ENCODE measurements at places on chromosomes 5 and 9. TPM values are rescaled to one million over a fixed set of nuclear protein-coding genes. Genes with fewer than 3 reads are reported as not detected.
A peak's percentile ranks its signal among the peaks of the same experiment; 100 is the strongest.

CCNJL gene
- total RNA-seq = 3.2 TPM

DNA sequence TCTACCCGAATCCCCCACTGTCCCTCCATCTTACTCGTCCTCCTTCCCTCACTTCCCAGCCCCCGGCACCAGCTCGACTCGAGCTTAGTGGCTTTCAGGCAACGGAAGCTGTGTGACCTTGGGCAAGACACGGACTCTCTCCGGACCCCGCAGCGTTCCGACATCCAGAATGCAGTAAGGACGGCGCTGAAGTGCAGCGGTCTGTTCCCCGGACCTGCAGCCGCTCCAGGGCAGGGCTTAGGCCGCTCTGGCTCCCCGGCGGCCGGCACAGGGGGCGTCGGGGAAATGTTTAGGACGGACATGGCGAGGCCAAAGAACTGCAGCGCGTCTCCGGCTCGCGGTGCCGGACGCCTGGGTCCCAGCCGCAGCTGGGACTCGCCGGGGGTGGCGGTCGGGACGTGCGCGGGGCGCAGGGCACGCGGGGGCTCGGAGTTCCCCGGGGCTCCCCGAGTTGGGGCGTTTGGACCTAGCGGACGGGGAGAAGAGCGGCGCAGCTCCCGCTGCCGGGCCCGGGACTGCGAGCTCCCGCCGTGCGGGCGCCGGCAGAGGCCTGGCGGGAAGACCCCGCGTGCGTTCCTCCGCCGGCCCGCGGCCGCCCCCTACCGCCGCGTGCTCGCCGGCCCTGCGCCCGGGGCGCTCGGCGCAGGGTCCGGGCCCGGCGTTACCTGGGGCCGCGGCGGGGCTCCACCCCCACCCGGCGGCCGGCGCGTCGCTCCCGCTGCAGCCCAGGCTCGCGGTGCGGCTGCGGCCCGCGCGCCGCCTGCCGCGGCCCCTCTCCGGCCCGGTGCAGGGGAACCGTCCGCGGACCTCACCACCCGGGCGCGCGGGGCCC is 5.6 kb upstream of the RNF44 start:
- DNase-seq = no peak

- no peak for DNase-seq
Measured at GRCh38 chr5:41908374-41909079, 4.4 kb downstream of the RIMOC1 start.

PHF24 gene
- total RNA-seq = not detected

GRCh38 chr5:139976703-139977102 is 66.4 kb downstream of the NRG2 start:
- no peak for DNase-seq

GRCh38 chr9:70488793-70489105 is 74.3 kb upstream of the KLF9 start:
- DNase-seq = no peak

DNA sequence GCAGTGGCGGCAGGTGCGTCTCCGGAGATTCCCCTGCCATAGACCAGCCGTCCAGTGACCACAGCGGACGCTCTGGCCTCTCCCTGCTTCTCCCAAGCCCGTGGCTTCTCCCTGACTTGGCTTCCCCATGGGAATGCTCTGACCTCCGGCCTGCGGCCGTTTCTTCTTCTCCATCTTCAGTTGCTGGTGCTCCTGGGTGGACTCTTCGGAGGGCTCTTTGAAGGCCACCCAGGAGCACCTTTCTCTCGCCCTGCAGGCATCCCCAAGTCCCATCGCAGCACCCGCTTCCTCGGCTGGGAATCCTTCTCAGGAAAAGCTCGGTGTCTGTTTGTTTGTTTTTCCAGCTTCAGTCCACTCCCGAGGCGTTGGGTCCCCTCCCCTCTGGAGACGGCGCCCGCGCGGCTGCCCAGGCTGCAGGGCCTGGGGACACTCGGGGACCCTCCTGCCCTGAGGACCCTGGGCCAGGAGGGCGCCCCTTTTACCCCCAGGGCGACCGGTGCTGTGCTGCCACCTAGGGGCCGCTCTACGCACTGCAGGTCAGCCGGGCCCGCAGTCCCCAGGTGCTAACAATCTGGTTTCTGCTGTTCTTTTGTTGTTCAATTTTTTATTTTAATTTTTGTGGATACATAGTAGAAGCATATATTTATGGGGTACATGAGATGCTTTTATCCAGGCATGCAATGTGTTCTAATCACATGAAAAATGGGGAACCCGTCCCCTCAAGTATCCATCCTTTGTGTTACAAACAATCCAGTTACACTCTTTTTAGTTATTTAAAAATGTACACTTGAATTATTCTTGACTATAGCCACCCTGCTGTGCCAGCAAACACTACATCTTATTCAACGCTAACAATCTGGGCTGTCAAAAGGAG is 197.9 kb upstream of the ADAMTS16 start:
- DNase-seq = no peak

DNA sequence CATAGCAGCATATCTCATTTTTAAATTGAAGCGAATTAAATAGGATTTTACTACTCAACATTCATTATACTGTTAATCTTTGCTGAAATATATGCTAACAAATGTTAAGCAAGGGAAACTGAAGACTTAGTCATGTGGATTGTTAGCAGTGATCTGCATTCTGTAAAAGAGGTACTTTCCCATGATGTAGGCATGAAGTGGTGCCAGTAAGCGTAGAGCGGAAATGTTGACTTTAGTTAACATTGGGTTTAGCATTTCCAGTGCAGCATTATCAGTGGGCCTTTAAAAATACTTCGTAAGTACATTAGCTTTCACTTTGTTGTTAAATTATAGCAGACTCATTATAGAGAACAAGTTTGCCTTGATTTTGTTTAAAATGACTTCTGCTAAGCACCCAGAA is 130.3 kb downstream of the CDC42SE2 start:
- peak; percentile 84 for DNase-seq

- DNase-seq = no peak
Measured at GRCh38 chr5:173163219-173163618, 18.9 kb downstream of the BNIP1 start.

GRCh38 chr9:16062542-16063240 is 509.8 kb downstream of the CCDC171 start:
- DNase-seq = no peak

GRCh38 chr9:111945216-111945615 is 48.6 kb downstream of the UGCG start:
- DNase-seq = no peak

NME5 gene
- total RNA-seq = 1.1 TPM

- DNase-seq = no peak
Measured at GRCh38 chr9:663541-663940, 178.0 kb upstream of the DMRT1 start.

DNA sequence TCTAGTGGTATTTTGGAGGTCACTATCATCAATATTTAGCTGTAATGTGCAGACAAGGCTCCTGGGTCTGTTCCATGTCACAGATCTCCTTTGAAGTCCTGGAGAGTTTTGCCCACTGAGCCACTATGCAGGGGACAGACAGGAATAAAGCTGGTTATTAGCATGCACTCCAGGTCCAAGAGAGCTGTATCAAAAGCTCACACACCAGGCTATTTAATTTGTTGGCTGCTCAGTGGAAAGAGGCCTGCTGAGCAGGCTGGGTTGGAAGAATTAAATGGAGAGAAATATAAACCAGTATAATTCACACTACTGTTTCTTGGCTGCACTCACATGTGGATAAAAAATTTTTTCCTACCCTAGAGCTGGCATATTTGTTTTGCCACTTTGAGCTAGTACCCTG is 113.8 kb upstream of the TAF11L2 start:
- no peak for DNase-seq

DNA sequence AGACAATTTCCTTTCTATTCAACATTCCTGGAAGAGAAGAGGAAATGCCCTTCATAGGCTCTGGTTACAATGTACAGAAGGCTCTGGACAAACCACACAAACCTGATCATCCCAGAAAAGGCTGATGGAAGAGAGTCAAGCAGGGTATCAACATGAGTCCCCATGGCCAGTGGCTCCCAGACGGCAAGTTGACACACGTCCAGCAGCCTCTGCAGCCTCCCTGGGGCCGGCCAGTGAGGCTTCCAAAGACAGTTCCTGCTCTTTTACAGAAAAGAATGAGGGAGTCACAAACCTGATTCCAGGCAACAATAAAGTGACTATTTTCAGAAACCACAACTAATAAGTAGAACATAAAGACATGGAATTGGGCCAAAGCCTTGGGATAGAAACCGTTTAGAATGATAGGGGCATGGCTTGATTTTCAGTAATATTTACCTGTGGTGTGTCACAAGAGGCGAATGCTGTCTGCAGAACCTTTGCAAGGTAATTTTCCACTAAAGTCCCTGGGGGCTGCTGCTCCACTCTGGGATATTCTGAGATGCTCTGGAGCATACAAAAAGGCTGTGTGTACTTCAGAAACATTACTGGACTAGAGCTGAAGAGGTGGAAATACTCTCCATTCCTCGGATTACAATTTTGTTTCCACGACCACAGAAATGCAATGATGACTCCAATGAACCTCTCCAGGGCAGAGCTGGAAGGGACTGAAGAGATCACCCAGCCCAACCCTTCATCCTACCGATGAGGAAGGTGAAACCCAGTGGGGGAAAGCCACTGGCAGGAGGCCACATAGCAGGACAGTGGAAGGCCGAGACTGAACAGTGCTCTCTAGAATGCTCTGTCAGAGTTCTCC is 10.4 kb downstream of the MED27 start:
- DNase-seq = no peak

JMY gene
- 10.7 TPM for total RNA-seq

- no peak for DNase-seq
Measured at GRCh38 chr5:14212838-14213237, 69.7 kb downstream of the TRIO start.

STING1 gene
- total RNA-seq = 89.4 TPM

DNA sequence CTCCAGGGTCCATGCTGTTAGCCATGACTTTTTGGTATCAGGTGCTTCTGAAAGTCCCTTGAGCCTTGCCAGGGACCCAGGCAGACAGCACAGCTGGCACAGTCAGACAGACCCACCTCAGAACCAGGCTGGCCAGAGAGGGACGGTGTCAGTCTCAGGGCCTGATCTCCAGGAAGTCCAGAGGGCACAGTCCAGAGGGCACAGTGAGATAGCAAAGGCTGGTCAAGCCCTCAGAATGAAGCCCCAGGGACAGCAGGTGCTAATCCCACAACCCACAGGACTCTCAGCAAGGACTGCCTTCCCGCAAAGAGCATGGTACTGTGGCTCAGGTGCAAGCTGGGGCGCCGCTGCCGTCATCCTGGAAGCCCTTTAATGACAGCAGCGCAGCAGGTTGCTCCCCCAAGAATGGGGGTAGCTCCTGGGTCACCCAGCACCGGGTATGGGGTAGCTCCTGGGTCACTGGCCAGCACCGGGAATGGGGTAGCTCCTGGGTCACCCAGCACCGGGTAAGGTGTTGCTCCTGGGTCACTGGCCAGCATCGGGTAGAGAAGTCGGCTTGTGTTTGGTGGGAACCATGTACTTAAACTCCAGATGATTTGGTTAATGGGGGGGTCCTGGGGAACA is 105.6 kb upstream of the PHYKPL start:
- no peak for DNase-seq

DNA sequence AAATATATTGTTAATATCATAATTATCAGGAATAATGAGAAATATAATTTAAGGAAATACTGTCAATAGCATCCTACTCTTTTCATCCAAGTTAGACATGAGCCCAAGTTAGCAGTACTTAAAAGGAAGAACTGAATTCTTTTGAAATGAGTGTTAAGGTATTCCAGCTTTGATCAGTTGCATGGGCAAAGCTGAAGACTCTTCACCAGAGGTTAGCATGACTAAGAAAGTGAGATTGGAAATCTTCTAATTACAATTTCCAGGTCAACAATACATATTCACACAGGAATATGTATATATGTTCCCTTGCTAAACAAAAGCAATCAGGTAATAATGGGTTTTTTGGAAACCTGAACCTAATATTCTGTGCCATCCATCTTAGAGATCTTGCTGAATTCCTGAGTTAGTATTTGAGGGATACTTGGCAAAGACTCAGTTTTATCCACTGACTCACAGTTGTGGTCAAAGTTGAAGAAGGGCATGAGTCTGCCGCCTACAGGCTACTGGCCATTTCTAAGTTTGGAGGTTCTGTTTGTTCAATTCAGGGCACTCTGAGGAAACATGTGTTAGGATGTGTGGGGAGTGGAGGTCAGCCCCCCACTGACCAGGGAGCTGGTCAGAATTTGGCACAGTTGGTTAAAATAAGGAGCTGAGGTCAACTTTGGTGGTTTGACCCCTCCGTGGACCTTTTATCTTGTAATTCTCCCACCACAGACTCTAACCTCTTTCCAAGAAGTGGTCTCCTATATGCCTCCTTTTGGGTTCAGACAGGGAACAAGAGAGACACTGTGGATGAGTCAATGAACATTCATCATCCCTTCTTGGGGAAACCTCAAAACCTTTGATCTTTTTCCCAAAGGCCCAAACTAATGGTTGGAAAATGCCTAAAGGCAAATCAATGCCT is 118.3 kb downstream of the PIK3R1 start:
- no peak for DNase-seq

- no peak for DNase-seq
Measured at GRCh38 chr9:28866951-28867350, 1293.7 kb upstream of the C9orf72 start.

DNA sequence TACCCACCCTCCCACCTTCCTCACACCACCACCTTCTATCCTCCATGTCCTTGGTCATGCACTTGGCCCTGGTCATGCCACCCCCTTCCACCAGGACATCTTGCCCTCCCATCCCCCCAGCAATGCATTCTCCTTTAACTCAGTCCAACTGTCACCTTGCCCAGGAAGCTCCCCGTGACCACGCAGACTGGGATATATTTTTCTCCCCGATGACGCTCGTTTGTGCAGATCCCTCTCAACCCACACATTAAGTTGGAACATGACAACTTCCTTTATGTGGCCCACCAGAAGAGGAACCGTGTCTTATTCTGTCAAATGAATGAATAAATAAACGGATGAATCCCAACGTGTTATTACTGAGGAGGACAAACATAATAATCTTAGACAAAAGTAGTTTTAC is 82.8 kb upstream of the TAS2R1 start:
- DNase-seq = no peak

- no peak for DNase-seq
Measured at GRCh38 chr5:148011398-148012137, 52.2 kb upstream of the SPINK5 start.

GRCh38 chr9:132141344-132141947 is 20.4 kb upstream of the NTNG2 start:
- DNase-seq = no peak
